ENCODE measurements at places on chromosomes 3 and 15. TPM values are rescaled to one million over a fixed set of nuclear protein-coding genes. Genes with fewer than 3 reads are reported as not detected.

DNA sequence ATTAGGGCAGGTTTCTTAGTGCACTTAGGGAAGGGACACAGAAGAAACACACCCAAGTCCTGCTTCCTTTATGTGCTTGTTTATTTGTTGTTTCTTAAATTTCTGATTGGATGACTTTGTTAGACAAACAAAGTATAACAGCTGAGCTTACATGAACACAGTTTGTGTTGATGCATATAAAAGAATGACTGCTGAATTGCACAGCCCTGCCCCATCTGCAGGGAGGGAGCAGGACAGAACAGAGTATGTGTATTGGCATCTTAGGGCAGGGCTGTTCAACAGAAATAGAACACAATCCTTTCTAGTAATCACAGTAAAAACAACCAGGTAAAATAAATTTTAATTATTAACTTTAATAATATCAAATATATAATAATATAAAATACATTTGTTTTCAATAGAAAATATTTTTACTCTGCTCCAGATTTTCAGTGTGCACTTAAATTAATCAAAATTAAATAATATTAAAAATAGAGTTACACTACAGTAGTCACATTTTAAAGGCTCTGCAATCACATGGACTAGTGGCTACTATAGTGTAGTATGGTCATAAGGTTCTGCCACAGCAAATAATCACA lies 198.4 kb downstream of the ZNF621 start:
- DNase-seq: no peak
- H3K27me3 ChIP-seq: no peaks in the 10 kb centered on the region
- H3K4me1 ChIP-seq: no peaks in the 10 kb centered on the region
- no peak overlapping the region for H3K4me3 ChIP-seq
- no peak overlapping the region for H3K27ac ChIP-seq

DNA sequence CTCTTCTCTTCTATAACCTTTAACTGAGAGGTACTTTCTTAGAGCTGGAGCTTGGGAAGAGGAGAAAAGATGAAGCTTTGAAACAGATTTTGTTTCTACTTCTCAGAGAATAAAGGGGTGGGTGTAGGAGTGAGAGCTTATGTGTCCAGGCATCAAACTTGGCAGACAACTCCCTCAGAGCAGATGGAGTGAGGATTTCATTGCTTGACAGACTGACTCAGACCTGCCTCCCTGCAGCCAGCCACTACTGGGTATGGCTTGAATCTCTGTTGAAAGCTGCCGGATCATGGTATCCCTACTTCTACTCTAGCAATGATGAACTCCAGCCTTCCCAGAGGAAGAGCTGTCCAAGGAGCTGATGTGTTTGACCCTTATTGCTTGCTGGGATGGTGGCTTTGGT lies 36.7 kb downstream of the SYN2 start:
- no peak overlapping the region for H3K27ac ChIP-seq
- peaks cover 61% of the 10 kb centered on the region for H3K27me3 ChIP-seq
- no peak for DNase-seq
- H3K4me1 ChIP-seq: no peaks in the 10 kb centered on the region
- no peaks in the 10 kb centered on the region for H3K36me3 ChIP-seq
- H3K4me3 ChIP-seq: no peak overlapping the region

GRCh38 chr15:96345560-96346399 lies 15.3 kb downstream of the NR2F2 start:
- H3K27me3 ChIP-seq: peaks cover 82% of the 10 kb centered on the region
- DNase-seq: peak; percentile 77
- H3K27ac ChIP-seq: peak overlapping the region; percentile 96
- H3K4me3 ChIP-seq: peak overlapping the region; percentile 88

- no peak for DNase-seq
- peaks cover 78% of the 10 kb centered on the region for H3K4me1 ChIP-seq
- peak overlapping the region; percentile 97 for H3K27ac ChIP-seq
- H3K4me3 ChIP-seq: peak overlapping the region; percentile 76
These were observed 835 bp downstream of the MEIS2 start for GRCh38 chr15:37099319-37100108.

- H3K4me3 ChIP-seq: no peak overlapping the region
- no peak overlapping the region for H3K27ac ChIP-seq
- no peak for DNase-seq
- peaks cover 34% of the 10 kb centered on the region for H3K36me3 ChIP-seq
- no peaks in the 10 kb centered on the region for H3K27me3 ChIP-seq
These were observed 11.9 kb downstream of the MCM2 start for GRCh38 chr3:127610105-127610504.

DNA sequence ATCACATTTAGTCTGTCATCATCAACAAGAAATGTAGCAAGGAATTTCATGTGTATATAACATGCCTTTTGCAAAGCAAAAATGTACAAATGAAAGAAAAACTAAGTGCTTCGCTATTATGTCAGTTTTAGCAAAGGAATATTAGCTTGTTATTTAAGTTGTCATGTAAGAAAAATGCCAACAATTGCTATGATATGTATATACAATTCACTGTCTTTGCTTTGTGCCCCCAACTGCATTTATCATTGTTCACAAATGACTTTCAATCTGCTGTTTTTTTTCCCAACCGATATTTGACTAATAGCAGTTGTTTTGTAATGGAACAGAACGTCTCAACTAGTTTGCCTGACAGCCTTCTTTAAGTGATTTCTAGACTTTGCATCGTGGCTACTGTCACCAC lies 207.1 kb downstream of the ROBO1 start:
- no peak overlapping the region for H3K27ac ChIP-seq
- DNase-seq: no peak
- no peaks in the 10 kb centered on the region for H3K4me1 ChIP-seq
- no peak overlapping the region for H3K4me3 ChIP-seq

GRCh38 chr15:66898656-66899386 lies 166.6 kb upstream of the SMAD3 start:
- H3K27me3 ChIP-seq: no peaks in the 10 kb centered on the region
- no peaks in the 10 kb centered on the region for H3K36me3 ChIP-seq
- H3K4me1 ChIP-seq: peaks cover 42% of the 10 kb centered on the region
- H3K4me3 ChIP-seq: no peak overlapping the region
- no peak overlapping the region for H3K27ac ChIP-seq

- H3K27ac ChIP-seq: peak within 1 kb of the TSS; percentile 96
- no peaks in the 10 kb centered on the region for H3K27me3 ChIP-seq
- H3K4me3 ChIP-seq: peak within 1 kb of the TSS; percentile 92
- DNase-seq: peak; percentile 97
These were observed at the start of gene ARL6IP5 for GRCh38 chr3:69084326-69085167. TSS of gene ARL6IP5 (plus strand) at chr3:69084937. CDS start at chr3:69085048, 111 bp downstream.

DNA sequence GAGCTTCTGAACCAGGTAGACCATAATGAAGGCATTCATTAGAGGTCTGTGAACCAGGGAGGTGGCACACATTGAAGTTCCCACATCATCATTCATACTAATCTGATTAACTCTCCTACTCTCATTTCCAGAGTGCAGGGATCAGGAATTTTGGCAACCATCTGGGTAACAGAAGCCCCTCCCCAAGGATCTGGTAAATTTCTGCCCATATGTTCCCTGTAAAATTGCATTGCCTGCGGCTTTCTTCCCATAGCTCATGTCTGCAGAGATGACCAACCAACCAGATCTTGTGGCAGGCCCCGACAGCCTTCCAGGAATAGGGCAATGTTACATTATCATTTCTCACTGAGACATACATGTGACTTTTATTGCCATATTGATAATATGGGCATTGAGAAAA lies 111.4 kb upstream of the CHL1 start:
- H3K36me3 ChIP-seq: no peaks in the 10 kb centered on the region
- H3K4me3 ChIP-seq: no peak overlapping the region
- no peaks in the 10 kb centered on the region for H3K27me3 ChIP-seq
- H3K27ac ChIP-seq: no peak overlapping the region
- no peak for DNase-seq

DNA sequence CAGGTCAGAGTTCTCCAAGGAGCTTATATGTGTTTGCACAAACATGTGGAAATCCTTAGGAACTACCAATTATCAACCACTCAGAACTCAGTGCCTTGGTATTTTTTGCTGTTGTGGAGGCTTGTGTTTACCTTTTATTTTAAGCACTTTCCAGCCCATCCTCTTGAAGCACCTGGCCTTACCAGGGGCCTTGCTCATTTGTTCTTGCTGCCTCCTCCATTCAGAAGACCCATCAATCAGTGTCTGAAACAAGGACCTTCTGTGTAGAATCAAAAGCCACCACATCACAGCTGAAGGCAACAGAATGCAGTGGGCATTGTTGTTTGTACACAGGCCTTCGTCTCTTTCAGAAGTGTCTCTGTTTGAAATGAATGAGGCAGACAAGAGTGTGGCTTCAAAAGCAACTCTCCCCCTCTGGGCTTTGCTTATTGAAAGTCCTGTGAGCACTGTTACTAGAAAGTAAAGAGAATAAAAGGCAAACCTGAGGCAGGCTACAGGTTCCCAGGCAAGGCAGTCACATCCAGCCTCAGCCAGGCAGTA lies 24.5 kb upstream of the LIPC start:
- H3K27ac ChIP-seq: no peak overlapping the region
- DNase-seq: no peak
- no peak overlapping the region for H3K4me3 ChIP-seq
- H3K36me3 ChIP-seq: no peaks in the 10 kb centered on the region
- no peaks in the 10 kb centered on the region for H3K27me3 ChIP-seq

- H3K27ac ChIP-seq: no peak overlapping the region
- H3K4me1 ChIP-seq: no peaks in the 10 kb centered on the region
- DNase-seq: no peak
These were observed 162.2 kb downstream of the APBA2 start for GRCh38 chr15:29048011-29048410.

GABRB3 gene
- total RNA-seq: 2.4 TPM

IQCF5 gene
- not detected for total RNA-seq

HHATL gene
- 552 TPM for total RNA-seq

TAGLN3 gene
- total RNA-seq: 0.74 TPM

All from left ventricle myocardium inferior (tissue), 1 donor.